Dermis blood vessel endothelial cell (primary cell): ENCODE measurements at places on chromosomes 2 and 18. TPM values are rescaled to one million over a fixed set of nuclear protein-coding genes. Genes with fewer than 3 reads are reported as not detected.

The FRZB gene
- 0.37 and 0.68 TPM in 2 replicates for total RNA-seq

The SLC30A3 gene
- 17.9 and 25.8 TPM in 2 replicates for total RNA-seq

The CSRNP3 gene
- 0.51 and 0.65 TPM in 2 replicates for total RNA-seq

DNA sequence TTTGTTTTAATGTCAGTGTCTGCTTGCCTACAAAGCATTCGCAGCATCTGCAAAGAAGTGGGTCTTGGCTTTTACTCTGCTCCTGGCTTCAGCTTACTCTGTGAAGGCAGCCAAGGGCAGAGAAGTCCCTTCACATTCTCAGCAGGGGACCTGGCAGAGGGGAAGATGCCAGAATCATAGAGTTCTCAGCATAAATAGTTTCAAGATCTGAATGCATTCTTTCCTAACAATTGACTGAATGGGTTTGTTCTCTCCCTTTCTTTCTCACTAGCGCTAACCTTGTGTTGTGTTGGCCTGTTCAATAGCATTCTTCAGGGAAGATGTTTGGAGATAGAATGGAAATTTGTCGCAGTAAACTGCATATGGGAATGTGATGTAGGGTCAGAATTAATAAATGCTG is 106.9 kb downstream of the FARSB start:
- DNase-seq = no peak

GRCh38 chr18:45834306-45834705 is 8.8 kb downstream of the SIGLEC15 start:
- no peak for DNase-seq

DNA sequence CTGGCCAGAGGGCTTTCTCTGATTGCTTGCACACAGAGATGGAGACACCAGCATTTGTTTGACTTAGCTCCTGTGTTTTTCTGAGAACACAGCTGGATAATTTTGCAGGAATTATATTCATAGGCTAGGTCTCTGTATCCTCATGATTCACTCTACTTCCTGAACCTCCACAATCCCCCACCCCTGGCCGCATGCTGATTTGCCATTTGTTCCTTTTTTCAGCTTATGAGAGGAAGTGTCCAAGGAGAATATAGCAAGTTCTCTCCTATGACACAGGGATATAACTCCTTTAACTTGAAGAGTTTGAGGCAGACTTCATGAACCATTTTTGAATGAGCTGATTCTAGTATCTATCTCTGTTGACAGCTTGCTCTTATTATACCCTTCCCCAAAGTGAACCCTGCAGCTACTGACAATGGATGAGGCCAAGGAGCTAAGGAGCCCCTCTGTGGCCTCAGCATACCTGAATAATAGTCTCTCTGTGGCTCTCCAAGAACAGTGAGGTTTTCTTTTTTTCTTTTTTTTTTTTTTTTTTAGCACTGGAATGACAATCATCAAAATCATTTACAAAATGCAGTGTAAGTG is 15.4 kb downstream of the CAVIN2 start:
- peak; percentile 75 for DNase-seq

The PTPRN gene
- total RNA-seq = 0.17 TPM in 1 of 2 replicates, not detected in the other

DNA sequence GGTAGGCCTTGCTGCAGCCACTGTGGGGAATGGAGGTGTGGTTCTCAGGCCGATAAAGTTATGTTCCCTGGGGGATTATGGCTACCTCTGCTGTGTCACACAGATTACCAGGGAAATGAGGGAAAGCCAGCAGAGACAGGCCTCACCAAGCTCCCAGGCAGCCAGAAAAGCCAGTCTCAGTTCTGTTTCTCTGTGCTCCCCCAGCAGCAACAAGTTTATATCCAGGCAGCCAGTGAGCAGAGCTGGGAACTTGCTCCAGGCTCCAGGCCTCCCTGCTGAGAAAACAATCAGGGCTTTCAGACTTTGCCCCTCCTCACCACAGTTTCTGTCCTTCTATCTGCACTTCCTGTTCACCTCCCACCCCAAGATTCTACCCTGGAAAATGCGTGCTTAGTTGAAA is 596.6 kb upstream of the GYPC start:
- no peak for DNase-seq

DNA sequence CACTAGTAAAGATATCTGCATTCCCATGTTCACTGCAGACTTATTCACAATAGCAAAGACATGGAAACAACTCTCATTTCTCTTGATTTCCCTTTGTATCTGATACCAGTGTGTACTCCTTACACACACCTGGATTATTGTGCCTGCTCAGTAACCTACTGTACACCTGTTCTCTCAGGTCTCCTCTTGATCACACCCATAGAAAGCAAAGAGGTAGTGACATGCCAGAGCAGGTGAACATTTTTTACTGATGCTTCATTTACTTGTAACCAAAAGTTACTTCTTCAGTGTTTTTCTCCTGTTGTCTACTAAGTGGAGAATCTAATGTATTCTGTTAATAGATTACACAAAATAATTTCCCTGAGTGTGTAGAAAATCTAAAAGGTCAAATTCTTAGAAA is 46.8 kb downstream of the CDH19 start:
- no peak for DNase-seq

DNA sequence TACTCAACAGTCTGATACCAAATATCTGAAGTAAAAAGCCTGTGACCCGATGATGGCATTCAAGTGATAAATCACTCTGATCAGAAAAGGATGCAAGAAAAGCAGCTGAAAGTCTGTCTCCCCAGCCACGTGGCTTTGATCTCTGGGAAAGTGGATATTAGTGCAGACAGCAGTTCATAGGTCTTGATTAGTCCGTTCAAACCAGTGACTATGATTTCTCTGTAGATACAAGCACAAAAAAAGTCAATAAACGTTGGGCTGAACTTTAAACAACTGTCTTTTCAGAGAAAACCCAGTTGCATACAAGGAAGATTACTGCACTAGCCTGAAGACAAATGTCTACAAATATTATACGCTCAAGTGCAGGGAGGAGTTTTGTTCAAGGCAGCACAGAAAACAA is 107.7 kb upstream of the CDC42EP3 start:
- no peak for DNase-seq

The NCK2 gene
- total RNA-seq = 51.1 and 51.6 TPM in 2 replicates

The STON1 gene
- total RNA-seq = 4.3 and 8.1 TPM in 2 replicates

The CD8A gene
- total RNA-seq = 0.05 TPM in 1 of 2 replicates, not detected in the other

GRCh38 chr2:24509840-24510239 is 18.8 kb downstream of the NCOA1 start:
- DNase-seq = no peak

DNA sequence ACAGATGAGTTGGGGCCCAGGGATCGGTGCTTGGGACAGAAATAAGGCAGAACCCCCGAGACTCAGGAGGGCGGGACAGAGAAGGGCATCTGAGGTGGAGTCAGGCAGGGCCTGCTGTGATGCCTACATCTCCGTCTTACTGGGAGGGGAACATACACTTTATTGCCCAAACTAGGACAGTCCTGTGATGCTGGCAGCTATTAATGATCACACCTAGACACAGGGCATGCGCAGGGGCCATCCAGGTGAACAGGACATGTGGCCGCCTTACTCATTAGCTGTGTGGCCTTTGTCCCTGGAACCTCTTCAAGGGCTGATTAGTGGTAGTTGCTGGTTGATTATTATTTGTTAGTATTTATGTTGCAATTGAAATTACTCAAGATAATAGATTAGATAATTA is 33.2 kb downstream of the MLPH start:
- no peak for DNase-seq

- DNase-seq = no peak
Measured at GRCh38 chr18:51997129-51997528, 342.9 kb upstream of the DCC start.

The ANO7 gene
- total RNA-seq = 0.34 and 1.1 TPM in 2 replicates

DNA sequence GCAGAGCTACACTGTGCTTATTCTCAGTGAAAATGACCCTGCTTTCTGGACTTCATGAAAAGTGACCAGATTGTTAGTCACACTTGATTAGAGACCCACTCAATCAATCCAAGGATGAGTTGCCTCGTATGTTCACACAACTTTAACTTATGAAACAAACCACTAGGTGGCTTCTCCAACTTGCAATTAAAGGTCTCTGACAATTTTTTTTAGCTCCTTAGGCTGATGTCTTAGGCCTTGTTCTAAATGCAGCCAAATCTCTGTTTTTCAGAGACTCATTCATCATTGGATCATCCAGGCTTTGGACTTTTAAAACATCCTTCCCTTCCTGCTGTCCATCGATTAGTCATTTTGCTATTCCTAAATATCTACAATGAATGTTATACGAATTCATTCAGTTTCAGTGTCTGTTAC is 63.4 kb downstream of the MREG start:
- peak; percentile 68 for DNase-seq

- no peak for DNase-seq
Measured at GRCh38 chr2:166458674-166459073, 35.4 kb downstream of the SCN7A start.

GRCh38 chr2:233996000-233996399 is 54.5 kb upstream of the SPP2 start:
- no peak for DNase-seq

DNA sequence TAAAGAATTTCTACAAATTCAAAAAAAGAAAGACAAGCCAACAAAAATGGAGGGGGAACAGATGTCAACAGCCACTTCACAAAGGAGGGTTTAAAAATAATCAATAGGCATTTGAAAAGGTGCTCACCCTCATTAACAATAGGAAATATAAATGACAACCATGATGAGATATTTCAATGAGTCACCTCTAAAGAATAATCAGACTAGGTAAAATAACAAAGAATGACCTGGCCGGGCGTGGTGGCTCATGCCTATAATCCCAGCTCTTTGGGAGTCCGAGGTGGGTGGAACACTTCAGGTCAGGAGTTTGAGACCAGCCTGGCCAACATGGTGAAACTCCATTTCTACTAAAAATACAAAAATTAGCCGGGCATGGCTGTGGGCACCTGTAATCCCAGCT is 133.6 kb downstream of the KCNE4 start:
- no peak for DNase-seq

The CKAP2L gene
- total RNA-seq = 2.4 and 12.8 TPM in 2 replicates

- no peak for DNase-seq
Measured at GRCh38 chr2:42446503-42447271, 47.1 kb downstream of the KCNG3 start.

- no peak for DNase-seq
Measured at GRCh38 chr2:197943731-197944130, 139.3 kb downstream of the PLCL1 start.

GRCh38 chr2:11430729-11431128 is 35.2 kb downstream of the E2F6 start:
- no peak for DNase-seq

GRCh38 chr2:202815548-202816360 is 55.8 kb downstream of the ICA1L start:
- no peak for DNase-seq

GRCh38 chr2:66189553-66189952 is 245.4 kb upstream of the MEIS1 start:
- no peak for DNase-seq

DNA sequence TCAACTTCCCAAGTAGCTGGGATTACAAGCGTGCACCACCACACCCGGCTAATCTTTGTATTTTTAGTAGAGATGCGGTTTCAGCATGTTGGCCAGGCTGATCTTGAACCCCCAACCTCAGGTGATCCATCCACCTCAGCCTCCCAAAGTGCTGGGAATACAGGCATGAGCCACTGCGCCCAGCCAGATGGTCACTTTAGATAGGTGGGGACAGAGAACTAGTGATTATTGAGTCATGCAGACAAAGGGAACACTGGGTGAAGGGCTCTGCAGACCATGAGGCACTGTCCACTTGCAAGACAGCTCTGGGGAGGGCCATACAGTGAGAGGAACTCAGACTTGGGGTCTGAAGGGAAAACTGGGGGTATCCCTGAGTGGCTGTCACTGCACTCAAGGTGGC is 58.4 kb upstream of the POMC start:
- DNase-seq = no peak

The LRRC30 gene
- not detected in 2 replicates for total RNA-seq

- DNase-seq = no peak
Measured at GRCh38 chr2:184040230-184040629, 558.1 kb upstream of the ZNF804A start.

DNA sequence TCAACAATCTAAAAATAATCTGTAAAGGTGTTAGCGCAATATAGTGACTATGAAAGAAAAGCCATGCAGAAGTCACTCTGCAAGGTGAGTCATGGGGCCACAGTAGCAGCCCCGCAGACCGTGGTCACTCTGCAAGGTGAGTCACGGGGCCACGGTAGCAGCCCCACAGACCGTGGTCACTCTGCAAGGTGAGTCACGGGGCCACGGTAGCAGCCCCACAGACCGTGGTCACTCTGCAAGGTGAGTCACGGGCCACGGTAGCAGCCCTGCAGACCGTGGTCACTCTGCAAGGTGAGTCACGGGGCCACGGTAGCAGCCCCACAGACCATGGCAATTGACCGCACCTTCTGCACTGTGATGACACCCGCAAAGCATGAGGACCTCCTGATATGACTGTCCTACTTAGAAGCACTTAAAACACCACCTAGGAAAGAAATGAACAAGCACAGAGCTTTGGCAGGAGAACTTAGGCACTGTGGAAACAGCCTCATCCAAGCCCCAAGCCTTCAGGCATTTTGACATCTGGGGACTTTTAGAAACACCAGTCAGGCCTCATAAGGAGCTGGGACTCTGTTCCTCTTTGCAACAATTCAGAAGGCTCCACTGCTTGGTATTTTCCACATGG is 70.1 kb downstream of the LDLRAD4 start:
- no peak for DNase-seq

DNA sequence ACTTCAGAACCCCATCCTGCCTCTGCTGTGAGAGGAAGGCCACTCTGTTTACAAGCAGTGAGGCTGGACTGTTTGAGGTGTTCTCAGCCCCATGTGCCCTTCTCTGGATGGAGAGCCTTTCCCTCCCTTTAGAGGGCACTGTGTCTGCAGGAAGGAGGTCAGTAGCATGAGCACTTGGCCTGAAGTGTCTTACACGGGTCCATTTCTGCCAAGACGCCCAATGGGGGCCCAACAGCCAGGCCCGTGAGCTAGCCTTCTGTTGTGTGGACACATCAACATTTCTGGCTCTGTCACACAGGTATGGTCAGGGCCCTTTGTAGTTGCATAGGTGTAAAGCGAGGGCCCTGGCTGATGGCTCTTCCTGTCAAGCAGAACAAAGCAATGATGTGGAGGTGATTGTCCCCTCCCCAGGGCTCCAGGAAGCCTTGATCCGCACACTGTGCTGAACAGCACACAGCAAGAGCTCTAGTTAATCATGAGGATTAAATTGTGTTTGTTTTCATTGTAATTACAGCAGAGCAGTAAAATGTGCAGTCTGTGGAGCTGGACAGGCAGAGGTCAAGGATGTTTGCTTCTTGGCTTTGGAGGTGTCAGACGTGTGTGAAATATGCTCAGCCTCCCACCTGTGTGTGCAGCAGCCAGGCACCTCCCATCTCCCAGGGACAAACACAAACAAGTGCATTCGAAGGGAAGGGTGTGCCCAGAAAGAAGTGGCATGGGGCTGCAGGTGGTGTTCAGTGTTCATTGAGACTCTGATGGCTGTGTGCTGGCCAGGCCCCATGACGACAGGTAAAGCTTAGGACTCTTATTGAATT is 132.1 kb downstream of the SH3RF3 start:
- peak; percentile 69 for DNase-seq

The BCL11A gene
- total RNA-seq = under 0.01 and 0.23 TPM in 2 replicates

GRCh38 chr2:217092710-217093379 is 233.0 kb upstream of the TNP1 start:
- no peak for DNase-seq

- no peak for DNase-seq
Measured at GRCh38 chr2:198499539-198499938, 695.1 kb downstream of the PLCL1 start.

The BMP10 gene
- not detected in 2 replicates for total RNA-seq
